Mononuclear cell (primary cell): ENCODE measurements at places on chromosomes 3 and 15. TPM values are rescaled to one million over a fixed set of nuclear protein-coding genes. Genes with fewer than 3 reads are reported as not detected.

GPR15 gene
- 40.1 TPM for total RNA-seq

UMPS gene
- 15.4 TPM for total RNA-seq

CPNE9 gene
- total RNA-seq = not detected

NR1I2 gene
- not detected for total RNA-seq

EBLN2 gene
- 18.8 TPM for total RNA-seq

ZNF662 gene
- total RNA-seq = 1.2 TPM

PIK3R4 gene
- total RNA-seq = 14.4 TPM

ATG3 gene
- total RNA-seq = 79.8 TPM

TMCO5A gene
- total RNA-seq = 0.10 TPM

IFT57 gene
- total RNA-seq = 97.0 TPM

SENP2 gene
- 48.4 TPM for total RNA-seq

MESP1 gene
- not detected for total RNA-seq

CDCP1 gene
- 0.31 TPM for total RNA-seq

GXYLT2 gene
- 0.21 TPM for total RNA-seq

CMTM8 gene
- total RNA-seq = 2.9 TPM

BTLA gene
- total RNA-seq = 18.1 TPM

MUC20 gene
- total RNA-seq = 0.84 TPM
